GM03348 (cell line): ENCODE measurements at places on chromosomes 5 and 9.

- no peak for DNase-seq
Measured at GRCh38 chr5:122508623-122509022, 196.6 kb downstream of the SNCAIP start.

DNA sequence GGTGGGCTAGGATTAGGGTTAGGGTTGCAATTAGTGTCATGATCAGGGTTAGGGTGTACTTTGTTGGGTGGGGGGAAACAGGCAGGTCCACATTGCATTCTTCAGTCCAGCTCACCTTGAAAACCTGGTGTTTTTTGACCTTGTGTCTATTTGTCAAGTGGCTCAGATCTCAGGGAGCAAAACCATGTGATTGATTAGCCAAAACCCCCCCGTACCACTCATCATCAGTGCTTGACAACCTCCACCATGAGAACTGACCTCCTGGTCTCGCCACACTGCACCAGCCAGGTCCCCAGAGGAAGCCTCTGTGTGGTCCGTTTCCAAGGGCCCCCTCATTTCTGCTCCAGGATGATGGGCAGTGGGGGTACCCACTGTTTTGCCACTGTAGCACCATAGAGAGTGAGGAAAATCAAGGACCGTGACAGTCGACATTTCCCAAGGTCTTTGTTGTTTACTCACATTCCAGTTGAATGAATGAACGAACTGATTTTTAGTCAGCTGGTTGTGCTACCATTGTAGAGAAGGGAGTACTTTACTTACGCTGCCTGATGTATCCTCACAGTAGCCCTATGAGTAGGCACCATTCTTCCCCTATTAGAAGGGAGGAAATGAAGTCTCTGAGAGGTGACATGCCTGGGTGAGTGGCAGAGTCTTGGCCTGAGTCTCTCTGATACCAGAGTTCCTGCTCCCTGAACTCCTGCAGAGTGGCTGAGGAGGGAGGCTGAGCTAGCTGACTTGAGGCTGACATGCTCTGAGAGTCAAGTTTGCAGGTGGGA lies 84.8 kb downstream of the RAD23B start:
- no peak for DNase-seq

DNA sequence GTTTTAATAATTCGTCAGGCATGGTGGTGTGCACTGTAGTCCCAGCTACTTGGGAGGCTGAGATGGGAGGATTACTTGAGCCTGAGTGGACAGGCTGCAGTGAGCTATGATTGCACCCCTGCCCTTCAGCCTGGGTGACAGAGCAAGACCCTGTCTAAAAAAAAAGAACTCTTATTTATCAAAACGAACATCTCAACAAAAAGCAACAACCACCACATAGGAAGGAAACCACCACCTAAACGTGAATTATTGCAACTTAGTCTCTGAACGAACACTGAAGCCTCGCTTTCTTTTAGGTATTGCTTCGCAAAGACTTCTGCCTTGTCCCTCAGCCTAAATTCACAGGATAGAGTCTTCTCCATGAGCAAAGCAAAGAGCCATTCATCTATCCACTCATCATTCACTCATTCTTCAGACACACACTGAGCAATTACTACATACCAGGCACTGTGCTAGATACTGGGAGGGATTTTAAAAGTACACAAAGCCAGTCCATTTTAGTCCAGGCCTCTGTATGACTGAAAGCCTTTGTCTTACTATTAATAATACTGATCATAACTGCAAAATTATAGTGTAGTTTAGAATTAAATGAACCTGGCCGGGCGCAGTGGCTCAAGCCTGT lies 57.4 kb downstream of the THBS4 start:
- no peak for DNase-seq

DNA sequence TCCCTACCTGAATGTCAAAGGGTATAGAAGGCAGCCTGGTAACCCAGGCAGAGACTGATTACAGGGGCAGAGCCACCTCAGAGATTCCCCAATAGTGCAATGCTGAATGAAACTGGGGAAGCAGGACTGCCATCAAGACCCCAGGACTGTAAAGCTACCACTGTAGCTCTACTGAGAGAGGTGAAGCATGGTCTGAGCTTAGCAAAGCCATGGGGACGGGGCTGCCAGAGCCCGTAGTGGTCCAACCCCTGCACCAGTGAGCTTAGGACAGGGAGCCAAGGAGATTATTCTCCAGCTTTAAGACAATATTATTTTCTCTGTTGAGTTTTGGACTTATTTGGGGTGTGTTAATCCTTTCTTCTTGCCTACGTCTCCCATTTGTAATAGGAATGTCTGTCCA lies 679.3 kb upstream of the GRAMD2B start:
- no peak for DNase-seq

GRCh38 chr5:154196955-154197652 lies 6.6 kb downstream of the GALNT10 start:
- DNase-seq: peak; percentile 37

GRCh38 chr9:24502206-24502937 lies 43.3 kb downstream of the IZUMO3 start:
- DNase-seq: no peak

GRCh38 chr5:154712518-154713437 lies 42.4 kb upstream of the LARP1 start:
- no peak for DNase-seq

- DNase-seq: peak; percentile 36
Measured at GRCh38 chr9:114216081-114216480, 60.7 kb downstream of the COL27A1 start.

GRCh38 chr5:167488371-167488770 lies 803.1 kb upstream of the WWC1 start:
- DNase-seq: no peak

DNA sequence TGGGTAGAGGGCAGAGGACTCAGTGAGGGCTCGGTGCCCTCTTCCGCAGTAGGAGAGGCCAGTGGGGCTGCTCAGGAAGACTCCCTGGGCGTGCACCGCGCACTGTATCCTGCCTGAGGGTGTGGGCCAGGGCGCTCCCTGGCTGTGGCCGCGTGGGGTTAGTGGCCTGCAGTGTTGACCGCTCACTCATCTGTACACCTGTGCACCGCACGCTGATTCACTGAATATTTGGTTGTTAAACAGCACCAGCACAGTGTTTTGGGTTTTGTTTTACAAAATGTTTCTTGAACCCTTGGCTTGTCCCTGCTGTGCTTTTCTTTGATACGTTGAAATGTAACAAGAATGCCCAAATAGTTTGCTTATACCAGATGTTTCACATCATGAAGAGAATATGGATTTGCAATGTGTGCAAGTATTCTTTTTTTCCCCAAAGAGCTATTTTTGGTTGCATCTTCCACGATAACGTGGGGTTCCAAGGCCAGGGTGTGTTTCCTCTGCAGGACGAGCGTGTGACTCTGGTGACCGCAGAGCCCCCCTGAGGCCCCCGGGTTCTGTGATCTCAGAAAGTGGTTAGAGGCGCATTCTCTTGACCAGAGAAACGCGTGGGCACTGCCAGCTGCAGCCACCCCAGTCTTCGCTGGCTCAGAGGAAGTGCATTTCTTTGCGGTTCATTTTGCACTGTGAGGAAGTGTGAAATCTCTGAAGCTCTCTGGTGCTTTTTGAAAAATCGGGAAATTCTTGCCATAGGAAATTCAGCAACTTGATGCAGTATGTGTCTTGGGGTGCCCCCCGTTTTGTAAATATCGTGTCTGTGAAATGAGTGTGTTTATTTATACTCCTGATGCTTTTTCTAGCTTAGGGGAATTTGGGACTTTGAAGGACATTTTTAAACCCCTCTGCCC lies 46.9 kb downstream of the AHRR start:
- no peak for DNase-seq

GRCh38 chr9:20646656-20647055 lies 24.4 kb upstream of the MLLT3 start:
- DNase-seq: no peak

DNA sequence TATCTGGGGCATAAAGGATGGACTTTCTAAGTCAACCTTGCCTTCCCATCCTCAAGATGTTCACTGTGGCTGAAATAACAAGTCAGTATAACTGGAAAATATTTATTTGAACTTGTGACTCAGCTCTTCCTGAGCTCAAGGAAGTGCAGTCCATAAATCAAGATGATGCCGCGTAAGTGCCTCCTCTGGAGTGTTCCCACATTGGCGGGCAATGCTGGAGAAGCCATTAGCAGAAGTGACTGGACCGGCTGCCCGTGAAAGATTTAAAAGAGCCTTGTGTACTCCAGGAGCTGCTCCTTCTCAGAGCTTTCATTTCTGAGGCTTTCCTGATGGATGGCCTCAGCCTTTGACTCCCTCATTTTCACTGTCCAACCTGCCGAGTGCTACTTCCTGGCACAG lies 17.4 kb downstream of the TMOD1 start:
- DNase-seq: peak; percentile 66

- no peak for DNase-seq
Measured at GRCh38 chr9:105993116-105993854, 298.9 kb downstream of the TMEM38B start.

DNA sequence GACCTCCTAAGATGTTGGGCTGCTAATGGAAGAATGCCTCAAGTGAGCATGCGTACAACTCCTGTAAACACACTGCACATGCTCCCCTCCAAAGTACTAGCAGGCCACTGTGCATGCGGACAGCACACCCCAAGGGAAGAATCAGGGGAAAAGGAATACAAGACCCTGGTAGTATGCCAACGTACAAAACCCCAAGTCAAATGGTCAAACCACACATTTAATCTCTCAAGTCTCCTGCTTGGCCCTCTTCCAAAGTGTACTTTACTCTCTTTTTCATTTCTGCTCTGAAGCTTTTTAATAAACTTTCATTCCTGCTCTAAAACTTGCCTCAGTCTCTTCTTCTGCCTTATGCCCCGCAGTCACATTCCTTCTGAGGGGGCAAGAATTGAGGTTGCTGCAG lies 466.4 kb downstream of the DMRTA1 start:
- no peak for DNase-seq

DNA sequence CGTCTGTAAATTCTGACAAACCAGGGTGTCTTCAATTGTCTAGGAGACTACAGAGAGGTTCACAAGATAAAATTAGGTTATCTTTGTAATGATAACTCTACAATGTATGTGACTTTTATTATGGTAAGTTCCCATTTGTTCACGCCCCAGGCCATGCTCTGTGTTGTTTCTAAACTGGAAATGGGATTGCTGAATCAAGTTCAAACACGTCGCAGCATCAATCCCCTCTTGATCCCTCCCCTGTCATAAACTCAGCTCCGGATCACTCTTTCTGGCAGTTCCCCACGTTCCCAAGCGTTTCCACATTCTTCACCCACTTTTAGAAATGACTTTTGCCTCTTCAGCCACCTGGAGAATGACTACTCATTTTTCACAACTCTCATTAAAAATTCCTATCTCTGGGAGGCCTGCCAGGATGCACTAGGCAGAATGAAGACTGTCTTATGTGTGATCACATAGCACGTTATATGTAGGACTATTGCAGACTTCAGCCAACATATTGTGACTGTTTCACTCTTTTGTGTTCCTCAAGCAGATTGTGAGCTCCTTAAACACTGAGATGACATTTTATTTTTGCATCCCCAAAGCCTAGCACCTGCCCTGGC lies 1124.2 kb upstream of the WWC1 start:
- no peak for DNase-seq

DNA sequence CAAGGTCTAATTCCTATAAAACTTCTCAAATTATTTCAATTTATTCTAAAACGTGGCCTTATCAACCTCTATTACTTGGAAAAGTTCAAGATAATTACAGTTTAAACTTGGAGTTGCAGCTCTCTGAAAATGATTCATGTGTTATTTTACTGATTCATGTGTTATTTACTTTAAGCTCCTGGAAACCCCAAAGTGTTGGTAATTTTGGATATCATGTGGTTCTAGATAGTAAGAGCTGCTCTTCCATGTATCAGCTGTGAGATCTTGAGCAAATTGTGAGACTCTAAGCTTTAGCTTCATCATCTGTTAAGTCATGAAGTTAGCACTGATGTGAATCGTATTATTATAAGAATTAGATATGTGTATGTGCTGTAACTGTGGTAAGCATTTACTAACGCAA lies 749.2 kb downstream of the TLE4 start:
- DNase-seq: no peak

- no peak for DNase-seq
Measured at GRCh38 chr5:147734894-147735293, 47.6 kb downstream of the JAKMIP2 start.

- DNase-seq: peak; percentile 82
Measured at GRCh38 chr9:76699971-76700370, 64.3 kb upstream of the PCA3 start.

DNA sequence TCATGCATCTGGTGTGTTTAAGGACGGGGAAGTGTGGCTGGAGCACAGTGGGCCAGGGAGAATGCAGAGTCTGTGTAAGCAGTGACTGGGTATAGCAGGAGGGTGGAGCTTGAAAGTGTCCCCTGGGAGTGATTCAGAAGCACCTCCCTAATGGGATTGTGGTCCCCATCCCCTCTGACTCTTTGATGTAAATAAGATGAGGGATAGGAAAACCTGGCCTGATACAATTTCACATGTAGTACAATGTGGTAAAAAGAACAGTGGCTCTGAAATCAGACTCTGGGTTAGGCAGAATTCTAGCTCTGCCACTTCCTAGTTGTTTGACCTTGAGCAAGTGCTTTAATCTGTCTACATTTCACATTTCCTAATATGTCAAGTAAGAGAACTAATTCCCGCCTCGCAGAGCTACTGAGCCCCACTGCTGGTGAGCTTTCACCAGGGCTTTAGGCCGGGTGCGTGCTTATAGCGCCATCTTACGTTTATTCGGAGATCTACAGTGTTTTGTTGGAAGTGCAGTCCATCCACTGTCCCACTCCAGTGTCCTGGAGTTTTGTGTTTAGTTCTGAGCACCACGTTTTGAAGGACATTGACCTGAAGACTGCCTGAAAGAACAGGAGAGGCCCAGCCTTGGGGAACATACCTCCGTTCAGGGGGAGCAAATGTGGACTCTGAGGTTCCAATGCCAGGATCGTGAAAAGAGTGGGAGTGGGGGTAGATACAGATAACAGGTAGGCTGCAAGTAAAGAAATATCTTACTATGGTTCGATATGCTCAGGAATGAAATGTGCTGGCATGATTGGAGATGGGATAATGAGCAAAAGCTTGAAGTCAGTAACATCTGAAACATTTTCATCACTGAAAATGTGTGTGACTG lies 51.2 kb upstream of the TESK1 start:
- peak; percentile 89 for DNase-seq

- DNase-seq: no peak
Measured at GRCh38 chr9:68841276-68842052, 136.4 kb downstream of the PIP5K1B start.

DNA sequence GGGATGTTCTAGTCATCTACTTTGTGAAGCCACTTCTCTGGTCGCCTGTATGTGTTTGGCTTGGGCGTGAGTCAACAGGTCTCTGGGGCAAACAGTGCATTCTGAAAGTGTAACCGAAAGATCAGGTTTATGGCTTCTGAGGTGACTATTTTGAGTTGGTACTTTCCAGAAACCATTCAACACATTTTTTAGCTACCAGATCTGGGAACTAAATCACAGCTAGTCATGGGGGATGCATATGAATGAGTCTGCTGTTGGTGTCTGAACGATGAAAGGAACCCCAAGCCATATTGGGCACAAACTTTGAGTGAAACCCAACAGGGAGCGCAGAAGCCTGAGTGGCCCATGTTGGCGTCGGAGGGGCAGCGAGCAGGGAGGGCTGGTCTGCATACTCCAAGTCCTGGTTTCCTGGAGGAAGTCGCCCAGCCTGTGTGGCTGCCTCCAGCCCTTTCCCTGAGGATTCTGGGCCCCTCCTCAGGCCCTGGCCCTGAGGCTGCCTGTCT lies 35.3 kb downstream of the UBE2QL1 start:
- no peak for DNase-seq

GRCh38 chr9:133125941-133126696 lies 5.1 kb upstream of the RALGDS start:
- peak; percentile 74 for DNase-seq
